Activated CD4-positive, alpha-beta T cell treated with anti-CD3 and anti-CD28 coated beads for 48 hours (primary cell): ENCODE measurements at places on chromosomes 5 and 9.

DNA sequence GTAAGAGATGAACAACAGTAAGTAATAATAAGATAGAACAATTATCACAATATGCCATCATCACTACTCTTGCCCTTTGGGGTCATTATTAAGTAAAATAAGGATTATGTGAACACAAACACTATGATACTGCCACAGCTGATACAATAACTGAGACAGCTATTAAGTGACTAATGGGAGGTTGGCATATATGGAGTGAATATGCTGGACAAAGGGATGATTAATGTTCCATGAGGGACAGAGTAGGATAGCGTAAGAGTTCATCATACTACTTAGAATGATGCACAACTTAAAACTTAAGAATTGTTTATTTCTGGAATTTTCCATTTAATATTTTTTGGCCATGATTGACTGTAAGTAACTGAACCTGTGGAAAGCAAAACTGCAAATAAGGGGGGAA is 16.6 kb downstream of the POU5F2 start:
- DNase-seq: no peak

DNA sequence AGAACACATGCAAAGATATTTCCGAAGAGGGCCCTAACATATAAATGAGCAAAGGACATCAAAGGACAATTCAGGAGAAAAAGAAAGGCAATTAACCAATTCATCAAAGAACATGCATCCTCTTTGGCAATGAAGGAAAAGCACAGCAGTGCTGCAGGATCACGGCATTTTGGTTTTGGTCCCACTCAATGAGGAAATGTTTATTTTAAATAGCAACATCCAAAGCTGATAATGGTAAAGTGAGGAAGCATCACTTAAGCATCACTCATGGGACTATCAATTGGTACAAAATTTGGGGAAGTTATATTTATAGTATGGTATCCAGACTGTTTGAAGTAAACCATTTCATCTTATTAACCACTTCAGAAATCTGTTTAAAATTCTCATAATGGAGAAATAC is 5.5 kb upstream of the CXCL14 start:
- no peak for DNase-seq

DNA sequence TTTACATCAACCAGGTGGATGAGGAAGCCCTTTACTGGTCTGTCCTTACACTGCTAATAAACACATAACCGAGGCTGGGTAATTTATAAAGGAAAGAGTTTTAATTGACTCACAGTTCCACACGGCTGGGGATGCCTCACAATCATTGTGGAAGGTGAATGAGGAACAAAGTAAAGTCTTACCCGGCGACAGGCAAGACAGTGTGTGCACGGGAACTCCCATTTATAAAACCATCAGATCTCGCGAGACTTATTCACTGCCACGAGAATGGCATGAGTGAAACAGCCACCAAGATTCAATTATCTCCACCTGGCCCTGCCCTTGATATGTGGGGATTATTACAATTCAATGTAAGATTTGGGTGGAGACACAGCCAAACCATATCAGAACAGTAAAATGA is 67.3 kb upstream of the GRAMD2B start:
- DNase-seq: no peak

- DNase-seq: no peak
These were observed 7.3 kb upstream of the PTGER4 start for GRCh38 chr5:40672425-40672824.

DNA sequence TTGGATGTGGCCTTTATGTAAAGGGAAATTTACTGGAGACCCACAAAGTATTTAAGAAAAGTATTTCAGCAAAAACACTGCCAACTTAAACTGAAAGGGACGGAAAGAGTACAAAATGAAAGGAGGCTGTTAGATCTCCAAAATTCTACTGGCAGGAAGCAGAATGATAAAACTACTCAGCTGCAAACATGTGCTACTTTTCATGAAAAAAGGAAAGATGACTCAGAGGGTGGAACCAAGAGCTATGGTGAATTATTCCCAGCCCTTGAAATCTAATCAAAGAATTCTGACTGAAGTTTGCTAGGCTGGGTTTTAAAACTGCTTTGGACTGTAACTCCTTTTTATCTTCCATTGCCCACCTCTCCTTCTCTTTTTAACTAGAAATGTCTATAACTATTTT is 58.6 kb upstream of the ZBED3 start:
- no peak for DNase-seq

DNA sequence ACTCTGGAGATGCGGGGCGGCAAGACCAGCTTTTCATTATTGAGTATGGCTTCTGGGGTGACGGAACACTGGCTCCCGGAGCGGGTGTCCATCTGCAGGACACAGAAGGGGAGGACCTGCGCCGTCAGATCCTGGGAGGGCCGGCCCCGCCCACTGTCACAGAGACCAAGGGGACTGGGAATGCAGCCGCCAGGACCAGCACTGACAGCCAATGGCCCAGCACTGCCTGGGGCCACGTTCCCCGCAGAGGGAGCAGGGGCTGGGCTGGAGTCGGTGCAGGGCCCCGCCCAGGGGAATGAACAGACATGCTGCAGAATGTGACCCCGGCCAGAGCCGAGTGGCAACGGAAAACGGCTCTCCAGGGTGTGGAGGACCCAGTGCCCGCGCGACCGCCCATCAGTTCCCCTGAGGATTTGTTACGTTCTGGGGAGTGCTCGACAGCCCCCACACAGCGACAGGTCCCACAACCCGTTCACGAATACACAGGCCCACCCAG is at the start of gene ZDHHC11:
TSS of gene ZDHHC11 (minus strand) at position 476 of the 496 bp plus-strand sequence. CDS start at position 92, 384 bp downstream.
- DNase-seq: no peak

DNA sequence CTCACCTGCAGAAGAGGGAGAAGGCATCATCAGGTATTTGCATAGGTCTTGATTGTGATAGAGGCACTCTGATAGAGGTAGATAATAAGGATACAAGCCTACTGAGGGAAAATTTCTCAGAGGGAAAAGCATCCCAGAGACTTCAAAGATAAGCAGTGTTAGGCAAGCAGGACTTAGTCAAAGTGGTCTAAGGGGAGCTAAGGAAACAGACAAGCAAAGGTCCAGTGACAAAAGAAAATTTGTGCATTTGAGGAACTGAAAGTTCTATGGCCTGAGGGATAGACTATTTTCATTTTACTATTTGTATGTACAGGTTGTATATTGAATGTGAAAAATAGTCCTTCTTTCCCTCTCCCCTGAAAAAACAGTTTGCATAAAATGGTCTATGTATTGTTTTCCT is 27.4 kb downstream of the OXCT1 start:
- DNase-seq: no peak

DNA sequence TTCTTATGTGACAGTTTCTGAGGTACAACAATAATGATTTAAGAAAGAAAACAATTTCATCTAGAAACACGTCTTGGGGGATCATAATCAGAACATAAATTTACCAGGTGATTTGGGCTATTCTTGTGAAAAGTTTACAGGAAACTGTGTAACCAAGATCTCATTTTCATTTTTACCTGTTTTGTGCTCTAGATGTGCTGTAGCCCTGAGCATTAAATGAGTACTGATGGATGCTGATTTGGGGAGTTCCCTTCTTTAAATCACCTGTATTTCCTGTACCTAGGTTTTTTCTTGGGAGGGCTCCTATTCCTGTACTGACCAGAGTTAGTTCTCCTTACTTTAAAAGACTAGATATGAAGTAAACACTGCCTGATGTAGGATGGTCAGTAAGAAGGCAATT is 12.7 kb downstream of the MATR3 start:
- no peak for DNase-seq

DNA sequence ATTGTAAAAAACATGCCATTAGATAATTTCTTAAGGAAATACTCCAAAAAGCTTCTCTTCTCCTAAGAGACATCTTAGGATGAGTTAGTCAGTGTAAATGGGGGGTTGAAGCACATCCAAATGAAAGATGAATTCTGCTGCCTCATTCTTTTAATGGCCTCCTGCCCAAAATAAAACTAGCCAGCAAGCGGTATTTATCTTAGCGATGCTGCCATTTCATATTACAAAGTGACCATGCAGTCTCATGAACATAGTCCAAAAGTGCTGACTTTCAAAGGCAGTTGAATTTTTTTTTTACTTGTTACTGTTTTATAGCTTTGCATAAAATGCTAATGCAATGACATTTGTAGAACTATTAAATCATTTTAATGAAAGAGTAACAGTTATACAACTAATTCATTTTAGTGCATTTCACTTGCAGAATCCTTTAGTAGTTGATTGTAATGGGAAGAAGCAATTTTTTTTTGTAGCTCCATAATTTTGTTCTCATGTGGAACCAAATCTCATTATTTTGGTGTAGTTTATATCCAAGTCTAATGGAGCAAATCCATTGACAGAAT is 151.5 kb downstream of the CAVIN4 start:
- no peak for DNase-seq

DNA sequence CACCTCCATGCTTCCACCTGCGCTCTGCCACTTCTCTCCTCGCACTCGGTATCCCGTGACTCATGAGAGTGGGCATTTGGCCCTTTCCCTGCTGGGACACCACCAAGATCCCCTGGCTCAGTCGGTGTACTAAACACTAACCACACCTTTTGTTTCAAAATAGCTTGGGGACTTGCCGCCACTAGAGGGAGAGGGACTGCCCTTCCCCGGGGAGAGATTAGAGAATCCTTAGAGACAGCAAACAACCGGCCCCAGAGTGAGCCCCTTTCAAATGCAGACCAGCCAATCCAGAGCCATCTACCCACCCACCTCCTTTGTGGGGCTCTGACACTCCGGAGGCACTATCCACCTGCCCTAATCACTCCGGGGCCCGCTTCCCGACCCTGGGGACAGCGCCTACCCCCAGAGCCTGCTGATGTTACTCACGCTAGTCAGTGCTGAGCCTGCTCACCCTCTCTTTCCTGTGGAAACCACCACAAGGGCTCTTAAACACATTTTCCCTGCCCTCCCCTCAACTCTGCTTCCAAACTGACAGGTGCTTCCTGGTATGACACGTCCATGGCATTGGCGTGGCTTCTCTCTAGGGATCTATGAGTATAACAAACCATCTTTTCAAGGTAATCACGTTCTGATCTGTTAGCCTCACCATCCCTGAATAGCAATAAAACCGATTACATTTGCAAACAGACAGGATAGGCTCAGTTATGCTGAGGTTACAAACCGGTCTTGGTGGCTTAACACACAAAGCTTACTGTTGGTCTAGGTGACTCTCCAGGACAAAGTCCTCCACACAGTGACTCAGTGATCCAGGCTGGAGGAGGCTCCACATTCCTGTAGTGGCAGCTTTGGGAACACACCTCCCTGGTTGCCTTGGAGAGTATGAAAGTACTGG is 180.1 kb upstream of the MVB12B start:
- peak; percentile 47 for DNase-seq

GRCh38 chr5:37182667-37183066 is 66.5 kb downstream of the CPLANE1 start:
- DNase-seq: no peak

DNA sequence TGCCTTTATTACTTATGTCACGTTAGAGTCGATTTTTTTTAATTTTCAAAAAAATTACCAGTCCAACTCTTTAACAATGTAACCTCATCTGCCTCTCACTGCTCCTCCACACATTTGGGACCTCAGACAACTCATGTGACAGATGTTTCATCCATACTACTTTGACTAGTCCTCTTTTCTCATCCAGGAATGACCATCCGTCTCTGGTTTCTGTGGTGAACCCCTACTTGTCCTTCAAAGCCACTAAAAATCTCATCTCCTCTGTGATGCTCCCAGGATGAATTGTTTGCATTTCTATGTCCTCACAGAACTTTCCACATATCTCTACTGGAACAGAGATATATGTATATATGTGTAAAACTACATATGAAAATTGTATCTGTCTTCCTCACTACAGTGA is 149.8 kb upstream of the ZNF462 start:
- DNase-seq: no peak

DNA sequence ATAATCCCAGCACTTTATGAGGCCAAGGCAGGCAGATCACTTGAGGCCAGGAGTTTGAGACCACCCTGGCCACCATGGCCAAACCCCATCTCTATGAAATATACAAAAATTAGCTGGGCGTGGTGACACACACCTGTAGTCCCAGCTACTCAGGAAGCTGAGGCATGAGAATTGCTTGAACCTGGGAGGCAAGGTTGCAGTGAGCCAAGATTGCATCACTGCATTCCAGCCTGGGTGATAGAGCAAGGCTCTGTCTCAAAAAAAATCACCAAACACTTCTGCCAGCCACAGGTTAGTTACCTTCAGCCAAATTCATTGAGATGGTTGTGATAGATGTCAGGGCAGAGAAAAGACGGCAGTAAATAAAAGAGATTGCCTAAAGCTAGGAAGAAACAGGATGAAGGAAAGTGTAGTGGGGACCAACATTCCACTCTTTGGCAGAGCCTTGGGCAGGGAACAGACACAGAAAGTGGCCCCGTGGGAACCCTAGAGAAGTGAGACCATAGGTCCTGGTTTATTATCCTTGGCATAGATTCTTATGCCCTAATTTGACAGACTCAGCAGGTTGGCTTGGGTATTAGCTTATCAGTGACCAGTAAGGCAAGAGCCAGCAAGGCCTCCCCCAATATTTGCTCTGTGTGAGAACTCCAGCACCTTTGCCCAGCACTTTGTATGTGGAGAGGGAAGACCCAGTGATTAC is 5.5 kb upstream of the CEP120 start:
- DNase-seq: no peak

DNA sequence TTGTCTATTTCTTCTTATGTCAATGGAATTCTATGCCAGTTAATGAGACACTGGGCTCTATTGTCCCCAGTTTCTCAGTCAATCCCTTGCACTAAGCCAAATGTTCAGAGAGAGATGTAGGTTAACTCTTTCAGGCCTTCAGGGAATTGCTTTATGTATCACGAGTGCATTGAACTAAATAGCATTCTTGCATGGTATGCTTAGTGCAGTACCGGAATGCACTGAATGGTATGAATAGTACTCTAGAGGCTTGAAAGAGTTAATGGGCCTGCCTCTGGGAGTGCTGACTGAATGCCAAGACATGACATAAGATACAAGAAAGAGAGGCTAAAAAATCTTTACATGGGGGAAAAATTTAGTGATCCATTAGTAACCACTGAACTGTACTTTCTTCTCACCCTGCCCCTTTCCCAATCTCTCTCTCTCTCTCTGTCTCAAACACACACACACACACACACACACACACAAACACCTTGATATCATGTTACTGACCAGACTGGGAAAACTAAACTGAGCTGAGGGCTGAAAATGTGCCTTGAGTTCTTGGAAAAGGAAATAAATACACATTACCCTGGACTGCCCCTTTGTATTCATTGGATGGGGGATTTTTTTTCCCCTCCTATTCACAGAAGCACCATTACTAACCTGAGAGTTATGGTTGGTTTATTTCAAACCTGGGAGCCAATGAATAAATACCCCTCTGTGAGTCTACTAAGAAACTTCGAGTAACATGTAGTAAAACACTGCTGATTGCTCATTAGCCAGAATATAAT is 35.4 kb upstream of the TMC1 start:
- no peak for DNase-seq

- no peak for DNase-seq
These were observed 440.4 kb downstream of the HINT1 start for GRCh38 chr5:130724658-130725057.
